GM20000 (cell line): ENCODE measurements at places on chromosomes 16 and 17.

- DNase-seq, result no peak
Measured at GRCh38 chr16:10635365-10636021, 55.1 kb upstream of the EMP2 start.

GRCh38 chr16:19936441-19936840 is 51.8 kb upstream of the GPRC5B start:
- DNase-seq, result no peak

DNA sequence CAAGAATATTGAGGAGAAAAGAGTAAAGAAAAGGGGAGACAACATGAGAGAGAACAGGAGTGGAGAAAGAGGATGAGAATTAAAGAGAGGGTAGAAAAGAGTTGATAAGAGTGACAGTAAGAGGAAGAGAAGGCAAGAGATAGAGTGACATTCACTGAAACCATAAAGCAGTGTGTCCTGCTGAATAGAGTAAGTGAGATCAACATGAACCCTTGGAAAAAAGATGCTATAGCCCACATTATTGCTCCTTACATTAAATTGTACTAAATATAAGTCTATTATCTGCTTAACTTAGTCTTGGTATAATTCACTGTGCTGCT is 489.5 kb downstream of the SHISA9 start:
- no peak for DNase-seq

DNA sequence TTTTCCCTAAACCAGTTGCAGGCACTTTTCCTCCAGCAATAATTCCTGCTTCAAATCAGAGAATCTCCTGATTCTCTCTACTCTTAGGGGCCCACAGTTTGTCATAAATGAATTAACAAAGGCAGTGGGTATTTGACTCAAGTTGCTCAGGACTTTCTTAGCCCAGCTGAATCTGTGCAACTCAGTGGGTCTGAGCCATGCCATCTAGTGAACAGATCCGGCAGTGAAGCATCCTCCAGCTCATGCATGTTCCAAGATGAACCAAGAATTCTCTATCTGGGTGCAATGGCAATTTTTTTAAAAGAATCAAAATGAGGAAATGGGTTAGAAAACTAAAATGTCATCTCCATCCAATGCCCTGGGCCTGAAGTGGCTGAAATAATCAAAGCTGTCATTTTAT is 575.2 kb upstream of the CDH11 start:
- no peak for DNase-seq

GRCh38 chr17:59108400-59109102 is 1.9 kb upstream of the TRIM37 start:
- DNase-seq, result no peak

DNA sequence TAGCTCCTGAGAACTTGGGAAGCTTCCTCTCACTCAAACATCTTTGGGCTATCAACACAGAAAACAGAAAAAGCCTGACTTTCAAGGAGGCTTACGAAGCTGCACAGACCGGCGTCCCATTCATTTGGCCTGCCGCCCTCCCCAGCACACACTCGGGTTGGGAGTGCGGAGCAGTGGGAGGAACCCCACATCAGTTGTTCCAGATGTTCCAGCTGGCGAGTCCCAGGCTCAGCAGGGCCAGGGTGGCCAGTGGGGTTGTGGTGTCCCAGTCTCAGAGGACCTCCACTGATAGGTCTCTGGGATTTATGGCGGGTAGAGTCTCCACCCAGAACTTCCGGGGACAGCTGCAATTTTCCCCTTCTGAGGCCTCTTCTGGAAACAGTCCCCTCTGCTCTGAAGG is 43.1 kb upstream of the DLX4 start:
- DNase-seq, result no peak

GRCh38 chr17:39679521-39680192 is 8.2 kb downstream of the PGAP3 start:
- no peak for DNase-seq

DNA sequence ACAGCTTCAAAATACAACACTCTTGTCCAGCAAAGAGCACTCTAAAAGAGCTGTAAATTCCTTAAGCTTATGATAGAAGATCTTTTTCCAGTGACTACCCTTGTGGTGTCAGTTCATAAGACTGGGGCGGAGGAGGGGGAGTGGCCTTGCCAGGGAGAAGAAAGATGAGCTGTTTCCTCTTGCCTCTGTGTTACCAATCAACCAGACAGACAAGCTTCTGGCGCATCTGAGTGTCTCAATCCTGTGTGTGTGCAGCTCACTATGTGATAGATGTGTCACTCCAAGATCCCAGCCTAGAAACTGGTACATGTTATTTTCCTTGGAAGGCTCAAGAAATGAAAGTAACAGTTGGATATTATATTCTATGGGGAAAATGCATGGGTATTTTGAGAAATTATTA is 167.4 kb upstream of the CACNG3 start:
- DNase-seq, result no peak

- DNase-seq, result no peak
Measured at GRCh38 chr17:55446581-55447205, 25.1 kb upstream of the MMD start.

DNA sequence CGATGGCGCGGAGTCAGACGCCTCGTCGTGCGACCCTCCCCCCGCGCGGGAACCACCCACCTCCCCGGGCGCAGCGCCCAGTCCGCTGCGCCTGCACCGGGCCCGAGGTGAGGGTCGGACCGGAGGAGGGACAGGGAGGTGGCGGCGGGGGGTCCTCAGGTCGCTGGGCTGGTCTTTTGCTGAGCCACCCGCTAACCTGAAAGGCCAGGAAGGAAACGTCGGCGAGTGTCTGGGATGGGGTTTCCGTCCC is 4.9 kb downstream of the TBX2 start:
- DNase-seq, result no peak

GRCh38 chr17:72711521-72712310 is 380.8 kb downstream of the SLC39A11 start:
- DNase-seq, result no peak

GRCh38 chr16:86616906-86617305 is 38.6 kb downstream of the FOXL1 start:
- DNase-seq, result no peak

GRCh38 chr16:63461248-63461841 is 1425.1 kb upstream of the CDH8 start:
- no peak for DNase-seq

DNA sequence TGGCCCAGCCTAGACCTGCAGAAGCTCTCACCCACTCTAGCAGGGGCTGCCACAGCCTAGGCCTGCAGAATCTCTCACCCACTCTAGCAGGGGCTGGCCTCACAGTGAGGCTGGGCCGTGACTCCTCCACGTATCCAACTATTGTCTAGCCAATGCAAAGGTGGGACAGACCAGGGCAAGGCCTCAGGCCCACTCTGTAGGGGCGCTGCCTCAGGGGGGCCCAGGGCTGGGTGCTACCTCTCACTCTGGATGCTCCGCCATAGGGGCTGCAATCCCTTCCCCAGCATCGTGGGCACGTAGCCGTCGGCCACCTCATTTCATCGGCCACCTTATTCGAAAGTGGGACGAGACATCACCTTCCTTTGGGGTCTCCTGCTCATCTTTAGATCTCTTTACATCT is 51.7 kb downstream of the RPH3AL start:
- no peak for DNase-seq

DNA sequence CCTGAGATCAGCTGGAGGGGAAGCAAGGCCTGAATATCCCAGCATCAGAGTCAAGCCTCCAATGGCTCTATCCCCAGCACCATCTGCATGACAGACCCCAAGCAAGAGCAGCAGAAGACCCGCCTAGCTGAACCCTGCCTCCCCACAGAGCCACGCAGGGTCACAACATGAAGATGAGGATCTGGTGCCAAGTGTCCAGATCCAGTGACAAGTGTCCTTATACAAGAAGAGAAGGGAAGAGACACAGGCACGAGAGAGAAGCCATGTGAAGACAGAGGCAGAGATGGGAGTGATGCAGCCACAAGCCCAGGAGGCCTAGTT is 28.9 kb downstream of the TNFRSF13B start:
- no peak for DNase-seq

GRCh38 chr17:54662978-54663876 is 237.4 kb upstream of the TOM1L1 start:
- no peak for DNase-seq

GRCh38 chr16:64481497-64481896 is 640.4 kb downstream of the CDH11 start:
- no peak for DNase-seq

DNA sequence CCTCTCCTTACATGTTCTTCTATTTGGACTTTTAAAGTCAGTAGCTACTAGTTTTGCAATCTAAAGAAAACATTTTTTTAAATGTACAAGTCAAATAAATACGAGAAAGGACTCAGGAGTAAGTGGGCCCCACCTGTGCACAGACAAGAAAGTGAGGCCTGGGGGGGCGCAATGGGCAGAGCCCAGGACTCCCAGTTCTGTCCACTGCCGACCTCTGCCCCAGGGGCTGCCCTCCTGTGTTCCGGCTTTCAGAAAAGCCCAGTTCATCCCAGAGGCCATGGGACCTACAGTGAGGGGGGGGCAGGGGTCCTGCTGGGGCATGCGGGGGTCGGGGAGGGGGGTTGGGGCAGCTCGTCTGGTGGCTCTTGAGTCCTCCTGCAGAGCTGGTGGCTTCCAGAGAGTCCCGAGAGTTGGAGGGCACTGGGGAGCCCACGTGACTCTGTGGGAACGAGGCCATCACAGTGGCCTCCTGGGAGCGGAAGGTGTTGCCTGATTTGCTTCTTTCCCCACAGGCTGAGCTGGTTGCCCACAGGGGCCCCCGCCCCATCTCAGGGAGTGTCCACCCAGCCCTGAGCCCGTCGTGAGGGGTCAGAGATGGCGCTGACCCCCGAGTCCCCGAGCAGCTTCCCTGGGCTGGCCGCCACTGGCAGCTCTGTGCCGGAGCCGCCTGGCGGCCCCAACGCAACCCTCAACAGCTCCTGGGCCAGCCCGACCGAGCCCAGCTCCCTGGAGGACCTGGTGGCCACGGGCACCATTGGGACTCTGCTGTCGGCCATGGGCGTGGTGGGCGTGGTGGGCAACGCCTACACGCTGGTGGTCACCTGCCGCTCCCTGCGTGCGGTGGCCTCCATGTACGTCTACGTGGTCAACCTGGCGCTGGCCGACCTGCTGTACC is 2.4 kb downstream of the UTS2R start:
- DNase-seq, result no peak

DNA sequence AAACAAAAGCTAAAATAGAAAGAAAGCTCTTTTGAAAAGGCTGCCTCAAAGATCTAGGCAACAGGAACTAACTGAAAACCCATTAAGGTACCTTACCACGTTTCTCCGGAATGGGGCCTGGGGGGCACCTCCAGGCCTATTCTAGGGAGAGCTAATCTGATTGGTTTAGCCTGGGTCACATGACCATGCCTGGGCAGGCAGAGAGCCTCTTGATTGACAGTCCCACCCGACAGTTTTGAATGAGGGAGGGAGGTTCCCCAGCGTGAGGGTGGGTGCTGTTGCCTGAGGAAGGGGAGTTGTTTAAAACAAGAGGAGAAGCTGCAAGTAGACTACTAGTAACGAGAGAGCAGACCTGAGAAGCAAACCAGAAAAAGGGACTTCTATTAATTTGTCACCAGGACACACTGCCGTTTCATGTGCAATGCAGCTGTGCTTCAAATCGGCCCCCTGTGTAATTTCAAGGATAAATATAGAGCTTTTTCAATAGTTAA is 143.4 kb upstream of the HS3ST2 start:
- peak; percentile 76 for DNase-seq

- no peak for DNase-seq
Measured at GRCh38 chr16:79547085-79547484, 53.5 kb downstream of the MAF start.

DNA sequence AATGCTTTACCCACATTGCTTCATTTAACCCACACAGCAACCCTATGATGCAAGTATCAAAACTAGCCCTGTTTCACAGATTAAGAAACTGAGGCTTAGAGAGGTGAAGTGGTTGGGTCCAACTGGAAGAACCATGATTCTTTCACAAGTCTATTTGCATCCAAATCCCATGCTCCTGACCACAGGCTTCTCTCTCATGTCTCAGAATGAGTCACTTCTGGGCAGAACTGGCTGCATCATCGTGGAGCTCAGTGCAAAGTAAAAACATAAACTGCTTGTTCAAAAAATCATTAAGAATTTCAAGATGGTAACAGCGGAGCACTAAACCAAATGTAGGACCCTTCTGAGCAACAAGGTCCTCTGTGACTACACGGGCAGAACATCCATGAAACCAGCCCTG is 20.2 kb upstream of the CES1 start:
- no peak for DNase-seq

DNA sequence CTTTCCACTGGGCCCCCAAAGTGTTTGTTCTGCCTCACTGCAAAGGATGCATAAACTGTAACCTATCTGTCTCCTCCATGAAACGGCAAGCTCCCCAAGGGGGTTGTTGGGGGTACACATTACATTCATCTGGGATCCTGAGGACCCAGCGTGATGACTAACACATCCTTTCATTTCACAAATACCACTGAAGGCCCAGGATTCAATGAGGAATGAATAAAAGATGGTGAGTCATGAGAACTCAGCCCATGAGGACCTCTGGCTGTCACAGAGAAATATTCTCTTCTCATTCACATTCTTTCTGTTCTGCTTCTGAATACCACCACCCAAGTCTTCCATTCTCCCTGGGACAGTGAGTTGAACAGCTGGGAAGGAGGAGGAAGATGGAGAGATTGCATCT is 149.8 kb downstream of the RBFOX3 start:
- no peak for DNase-seq

DNA sequence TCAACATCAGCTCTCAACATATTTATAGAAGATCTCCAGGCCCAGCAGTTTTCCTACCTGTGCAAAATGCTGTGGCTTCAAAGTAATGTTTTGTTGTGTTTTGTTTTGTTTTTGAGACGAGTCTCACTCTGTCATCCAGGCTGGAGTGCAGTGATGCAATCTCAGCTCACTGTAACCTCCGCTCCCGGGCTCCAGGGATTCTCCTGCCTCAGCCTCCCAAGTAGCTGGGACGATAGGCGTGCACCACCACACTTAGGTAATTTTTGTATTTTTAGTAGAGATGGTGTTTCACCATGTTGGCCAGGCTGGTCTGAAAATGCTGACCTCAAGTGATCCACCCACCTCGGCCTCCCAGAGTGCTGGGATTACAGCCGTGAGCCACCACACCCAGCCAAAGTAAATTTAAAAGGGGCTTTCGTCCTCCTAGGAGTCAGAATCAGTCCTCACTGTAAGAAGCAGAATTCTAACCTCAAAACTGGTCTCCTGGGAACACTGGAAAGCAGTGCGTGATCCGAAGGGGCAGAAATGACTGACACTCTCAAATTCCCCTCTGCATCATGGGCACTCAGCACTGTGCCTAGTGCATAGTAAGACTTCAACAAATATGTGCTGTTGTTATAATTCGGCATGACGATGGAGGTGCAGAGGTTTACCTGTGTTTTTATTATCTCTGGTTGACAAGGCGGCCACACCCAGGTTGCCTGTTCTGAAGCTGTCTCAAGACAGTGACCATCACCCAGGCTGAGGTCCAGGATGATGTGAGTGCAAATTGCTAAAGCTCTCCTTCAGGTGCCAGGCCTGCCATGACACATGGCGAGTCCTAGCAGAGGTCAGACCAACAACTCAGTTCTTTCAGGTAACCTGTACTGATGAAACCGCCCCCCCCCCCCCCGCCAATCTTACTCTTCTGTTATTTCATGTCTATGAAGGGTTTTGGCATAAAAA is 59.8 kb downstream of the ADCY9 start:
- no peak for DNase-seq

- no peak for DNase-seq
Measured at GRCh38 chr16:12059216-12059769, 82.8 kb downstream of the SNX29 start.
